ENCODE measurements at places on chromosomes 7 and 10. TPM values are rescaled to one million over a fixed set of nuclear protein-coding genes. Genes with fewer than 3 reads are reported as not detected.

DNA sequence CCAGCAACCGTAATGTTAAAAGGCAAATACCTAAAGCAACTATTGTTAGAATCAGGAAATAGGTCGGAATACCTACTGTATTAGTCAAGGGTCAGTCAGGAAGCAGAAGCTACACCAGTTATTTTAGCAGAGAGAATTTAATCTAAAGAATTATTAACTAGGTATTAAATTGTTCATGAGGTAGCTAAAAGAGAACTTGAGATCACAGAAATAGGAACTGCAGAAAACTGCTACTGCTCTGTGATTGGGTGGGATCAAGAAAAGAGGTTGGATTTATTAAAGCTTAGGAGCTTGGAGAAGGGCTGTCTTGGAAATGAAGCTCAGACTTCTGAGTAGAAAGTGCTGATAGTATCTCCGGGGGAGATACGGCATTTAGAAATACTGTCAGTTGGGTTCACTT, 20.0 kb upstream of the ZNF438 start:
- no peak for DNase-seq
- no peak overlapping the region for H3K4me3 ChIP-seq
- H3K36me3 ChIP-seq = no peaks in the 10 kb centered on the region
- no peak overlapping the region for H3K27ac ChIP-seq

DNA sequence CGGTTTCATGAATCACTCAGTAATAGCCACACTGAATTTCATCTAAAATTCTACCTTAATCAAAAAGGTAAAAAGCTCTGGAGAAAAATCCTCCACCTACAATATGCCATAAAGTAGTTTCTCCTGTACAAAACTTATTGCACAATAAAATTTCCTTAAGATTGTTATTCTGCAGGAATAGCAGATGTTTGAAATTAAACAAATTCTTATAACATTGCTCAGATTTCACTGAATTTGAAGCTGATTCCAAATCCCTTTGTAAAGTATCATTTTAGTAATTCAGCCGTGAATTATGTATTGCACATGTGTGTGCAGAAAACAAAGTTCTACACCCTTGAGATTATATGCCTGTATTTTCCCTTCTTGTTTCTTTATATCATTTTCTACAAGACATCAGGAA, 123.8 kb downstream of the AMPH start:
- H3K4me3 ChIP-seq = no peak overlapping the region
- no peaks in the 10 kb centered on the region for H3K27me3 ChIP-seq
- H3K36me3 ChIP-seq = no peaks in the 10 kb centered on the region
- DNase-seq = no peak

THSD7A gene
- total RNA-seq = 10.1 TPM

DNA sequence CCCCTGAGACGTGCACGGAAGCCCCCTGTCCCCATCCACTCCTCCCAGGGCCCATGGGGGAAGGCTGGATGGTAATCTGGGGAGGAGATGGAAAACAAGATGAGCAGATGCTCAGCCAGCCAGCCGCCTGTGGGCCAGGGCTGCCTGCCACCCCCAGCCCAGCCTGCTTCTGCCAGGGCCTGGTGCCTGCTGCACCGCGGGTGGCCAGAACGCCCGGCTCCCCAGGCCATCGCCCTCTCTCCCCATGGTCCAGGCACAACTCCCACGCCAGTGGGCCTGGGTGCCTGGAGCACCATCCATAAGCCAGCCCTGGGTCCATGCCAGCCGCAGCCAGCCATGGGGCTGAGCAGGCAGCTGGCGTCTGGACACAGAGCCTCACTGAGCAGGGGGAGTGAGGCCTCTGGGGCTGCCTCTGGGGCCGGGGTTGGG, 57.2 kb upstream of the ELN start:
- peak overlapping the region; percentile 58 for H3K27ac ChIP-seq
- no peaks in the 10 kb centered on the region for H3K36me3 ChIP-seq
- peak; percentile 69 for DNase-seq
- H3K4me3 ChIP-seq = no peak overlapping the region

DNA sequence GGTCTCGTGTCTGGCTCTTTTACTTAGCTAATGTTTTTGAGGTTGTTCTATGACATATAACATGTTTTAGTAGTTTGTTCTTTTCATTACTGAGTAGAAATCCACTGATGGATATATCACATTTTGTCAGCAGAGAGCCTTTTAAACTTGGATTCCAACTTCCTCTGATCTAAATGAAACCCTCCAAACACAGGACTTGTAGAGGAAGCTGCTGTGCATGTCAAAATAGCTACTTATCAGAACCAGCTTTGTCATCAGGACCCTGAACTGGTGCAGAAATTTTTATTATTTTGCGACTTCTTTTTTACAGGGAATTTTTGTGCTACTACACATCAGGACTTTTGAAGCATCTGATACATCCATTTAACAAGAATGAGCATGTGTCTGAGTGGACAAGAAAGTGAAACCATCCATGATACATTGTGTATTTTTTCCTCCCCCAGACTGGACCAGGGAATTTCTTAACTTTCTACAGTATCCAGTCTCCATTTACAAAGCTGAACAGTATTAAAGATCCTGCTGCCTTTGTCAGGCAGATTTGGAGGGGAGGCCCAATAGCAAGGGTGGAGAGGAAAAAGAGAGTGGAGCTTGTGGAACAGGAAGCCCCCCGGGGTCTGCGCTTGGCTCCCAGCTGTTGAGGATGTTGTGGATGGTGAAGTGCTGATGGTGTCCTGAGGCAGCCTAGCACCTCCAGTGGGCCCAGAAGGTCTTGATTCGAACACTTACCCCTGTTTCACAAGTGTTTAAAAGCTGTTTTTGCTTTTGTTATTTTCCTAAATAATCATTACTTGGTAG, 29.3 kb upstream of the MTPAP start:
- H3K36me3 ChIP-seq = no peaks in the 10 kb centered on the region
- H3K4me1 ChIP-seq = no peaks in the 10 kb centered on the region
- DNase-seq = no peak

- H3K4me1 ChIP-seq = no peaks in the 10 kb centered on the region
- no peaks in the 10 kb centered on the region for H3K27me3 ChIP-seq
- H3K36me3 ChIP-seq = no peaks in the 10 kb centered on the region
- no peak overlapping the region for H3K4me3 ChIP-seq
- H3K27ac ChIP-seq = no peak overlapping the region
Measured at GRCh38 chr7:78510580-78511188, 712.1 kb downstream of the PHTF2 start.

DNA sequence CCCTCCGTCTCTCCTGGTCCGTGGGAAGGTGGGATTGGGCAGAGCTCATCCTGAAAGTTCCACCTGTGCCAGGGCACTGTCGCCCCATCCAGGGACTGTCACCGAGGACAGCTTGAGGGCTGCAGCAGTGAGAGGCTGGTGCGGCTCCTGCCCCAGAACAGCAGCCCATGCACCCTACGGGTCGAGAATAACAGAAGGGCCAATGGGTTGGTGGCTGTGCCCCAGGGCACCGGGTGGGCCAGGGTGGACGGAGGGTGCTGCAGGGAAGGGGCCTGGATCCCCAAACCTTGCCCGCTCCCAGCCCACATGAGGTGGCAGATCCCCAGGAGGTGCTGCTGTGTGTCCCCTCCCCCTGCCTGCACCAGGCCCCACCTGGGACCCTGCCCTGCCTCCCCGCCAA, 23.9 kb downstream of the UNCX start:
- H3K36me3 ChIP-seq = no peaks in the 10 kb centered on the region
- no peaks in the 10 kb centered on the region for H3K27me3 ChIP-seq
- no peak overlapping the region for H3K4me3 ChIP-seq

DNA sequence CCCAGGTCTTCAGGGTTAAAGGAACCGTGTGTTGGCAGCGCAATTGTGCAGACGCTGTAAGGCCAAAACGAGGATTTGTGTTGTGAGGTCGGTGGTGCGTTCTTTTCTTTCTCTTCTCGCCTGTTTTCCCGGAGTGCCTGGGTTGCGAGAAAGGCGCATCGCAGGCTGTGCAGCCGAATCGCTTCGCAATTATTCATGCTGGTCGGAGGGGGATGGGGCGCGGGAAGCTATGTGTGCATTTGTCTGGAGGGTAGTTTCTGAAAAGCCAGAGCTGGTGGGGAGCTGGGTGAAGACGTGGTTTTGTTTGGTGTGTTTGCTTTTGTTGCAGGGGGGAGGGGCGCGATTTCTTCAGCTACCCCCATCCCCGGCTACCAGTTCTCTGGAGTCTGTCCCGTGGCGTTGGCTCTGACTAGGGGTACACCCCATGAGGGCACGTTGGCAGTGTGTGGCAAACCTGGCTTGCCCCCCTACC, 2.1 kb downstream of the MXI1 start:
- H3K4me1 ChIP-seq = peaks cover 3% of the 10 kb centered on the region
- DNase-seq = no peak
- peak overlapping the region; percentile 97 for H3K27ac ChIP-seq
- H3K4me3 ChIP-seq = peak overlapping the region; percentile 93

PPP1R3A gene
- not detected for total RNA-seq

GRCh38 chr7:33922820-33923219, 17.5 kb downstream of the BMPER start:
- H3K27ac ChIP-seq = no peak overlapping the region
- H3K4me1 ChIP-seq = no peaks in the 10 kb centered on the region
- no peak for DNase-seq
- no peaks in the 10 kb centered on the region for H3K27me3 ChIP-seq
- no peaks in the 10 kb centered on the region for H3K36me3 ChIP-seq
- H3K4me3 ChIP-seq = no peak overlapping the region

DNA sequence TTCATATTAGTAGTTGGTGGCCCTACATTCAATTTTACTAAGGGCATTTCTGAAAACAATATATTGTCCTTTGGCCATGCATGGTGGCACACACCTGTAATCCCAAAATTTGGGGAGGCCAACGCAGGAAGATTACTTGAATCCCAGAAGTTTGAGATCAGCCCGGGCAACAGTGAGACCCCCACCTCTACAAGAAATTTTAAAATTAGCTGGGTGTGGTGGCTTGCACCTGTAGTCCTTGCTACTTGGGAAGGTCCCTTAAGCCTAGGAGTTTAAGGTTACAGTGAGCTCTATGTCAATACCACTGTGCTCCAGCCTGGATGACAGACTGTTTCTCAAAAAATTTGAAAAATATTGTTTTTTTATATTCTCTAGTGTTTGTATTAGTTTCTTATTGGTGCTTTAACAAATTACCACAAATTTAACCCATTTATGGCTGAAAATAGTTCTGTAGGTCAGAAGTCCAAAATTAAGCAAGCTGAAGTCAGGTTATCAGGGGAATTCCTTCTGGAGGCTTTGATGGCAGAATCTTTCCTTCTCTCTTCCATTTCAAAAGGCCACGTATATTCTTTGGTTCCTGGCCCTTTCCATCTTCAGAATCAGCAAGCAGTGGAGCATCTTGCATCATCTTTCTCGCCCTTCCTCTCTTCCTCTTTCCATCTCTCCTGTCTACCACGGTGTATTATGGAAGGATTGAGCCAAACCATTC, 12.4 kb downstream of the CBX3 start:
- no peak overlapping the region for H3K4me3 ChIP-seq
- H3K36me3 ChIP-seq = peaks cover 44% of the 10 kb centered on the region
- H3K27ac ChIP-seq = no peak overlapping the region
- H3K27me3 ChIP-seq = no peaks in the 10 kb centered on the region
- DNase-seq = no peak

- peak overlapping the region; percentile 27 for H3K4me3 ChIP-seq
- H3K4me1 ChIP-seq = peaks cover 8% of the 10 kb centered on the region
- H3K27me3 ChIP-seq = no peaks in the 10 kb centered on the region
- DNase-seq = no peak
- peak overlapping the region; percentile 87 for H3K27ac ChIP-seq
Measured at GRCh38 chr7:140315498-140316164, 82.7 kb downstream of the SLC37A3 start.

AGR3 gene
- not detected for total RNA-seq

DNA sequence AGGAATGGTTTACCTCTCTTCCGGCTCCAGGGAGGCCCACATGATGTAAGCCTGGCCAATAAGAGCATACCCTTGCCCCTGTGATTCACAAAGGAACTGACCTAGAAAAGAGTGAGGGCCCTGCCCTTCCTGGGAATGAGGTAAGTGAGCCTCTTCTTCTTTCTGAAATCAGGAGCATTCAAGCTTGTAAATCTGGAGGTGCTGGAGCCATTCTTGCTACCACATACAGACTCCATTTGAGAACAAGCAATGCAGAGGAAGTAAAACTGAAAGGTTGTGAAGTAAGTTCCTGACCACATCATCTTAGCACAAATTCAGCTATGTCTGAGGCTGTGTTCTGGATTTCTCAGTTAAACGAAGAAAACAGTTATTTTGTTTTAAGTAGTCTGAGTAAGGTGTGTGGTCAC, 132.2 kb downstream of the CD36 start:
- H3K27ac ChIP-seq = no peak overlapping the region
- no peaks in the 10 kb centered on the region for H3K36me3 ChIP-seq
- DNase-seq = no peak
- H3K4me1 ChIP-seq = peaks cover 2% of the 10 kb centered on the region
- no peak overlapping the region for H3K4me3 ChIP-seq

DNA sequence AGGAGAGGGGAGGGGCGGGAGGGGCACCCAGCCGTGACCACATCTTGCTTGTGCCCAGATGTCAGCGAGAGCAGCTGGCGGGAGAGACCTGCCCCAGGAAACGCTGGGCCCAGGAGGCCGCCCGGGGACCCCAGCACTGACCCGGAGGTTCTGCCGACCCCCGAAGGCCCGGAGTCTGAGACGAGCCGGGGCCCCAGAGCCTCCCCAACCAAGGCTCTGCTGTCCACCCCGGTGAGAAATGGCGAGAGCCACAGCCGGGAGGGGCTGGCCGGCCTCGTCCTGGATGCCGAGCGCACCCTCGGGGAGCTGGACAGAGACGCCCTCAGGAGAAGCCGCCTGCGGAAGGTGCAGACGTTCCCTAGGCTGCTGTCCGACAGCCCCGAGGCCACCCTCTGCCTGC, 25.9 kb downstream of the KNDC1 start:
- no peak overlapping the region for H3K4me3 ChIP-seq
- no peaks in the 10 kb centered on the region for H3K36me3 ChIP-seq
- no peak for DNase-seq
- H3K27ac ChIP-seq = no peak overlapping the region
- no peaks in the 10 kb centered on the region for H3K27me3 ChIP-seq

CCDC172 gene
- total RNA-seq = not detected

SLC18A3 gene
- not detected for total RNA-seq

OLAH gene
- 3.7 TPM for total RNA-seq

SAMD9L gene
- 3.3 TPM for total RNA-seq

GRCh38 chr10:63521416-63522276, 445 bp downstream of the REEP3 start:
- H3K27me3 ChIP-seq = no peaks in the 10 kb centered on the region
- peak; percentile 76 for DNase-seq
- no peaks in the 10 kb centered on the region for H3K4me1 ChIP-seq
- H3K27ac ChIP-seq = peak overlapping the region; percentile 97

Measured in ascending aorta (tissue), 2 donors.